Right ventricle myocardium superior (tissue), 1 donor: ENCODE measurements at places on chromosomes 6 and 20. TPM values are rescaled to one million over a fixed set of nuclear protein-coding genes. Genes with fewer than 3 reads are reported as not detected.

Gene PTCHD4
- 0.81 TPM for total RNA-seq

Gene MUC21
- not detected for total RNA-seq

Gene GTSF1L
- total RNA-seq: not detected

Gene L3MBTL3
- total RNA-seq: 4.3 TPM

Gene TPMT
- total RNA-seq: 12.2 TPM

Gene LYRM2
- 33.0 TPM for total RNA-seq

Gene MLIP
- 403 TPM for total RNA-seq

Gene SEMG1
- not detected for total RNA-seq

Gene ADGB
- not detected for total RNA-seq

Gene ARMC2
- 9.5 TPM for total RNA-seq

Gene EYA2
- total RNA-seq: 0.65 TPM

Gene SALL4
- 0.03 TPM for total RNA-seq

Gene CDSN
- total RNA-seq: not detected

Gene DNMT3B
- 0.22 TPM for total RNA-seq

Gene CEP85L
- 17.6 TPM for total RNA-seq

Gene NNAT
- total RNA-seq: not detected

Gene RAB23
- 10.8 TPM for total RNA-seq

Gene TBXT
- not detected for total RNA-seq

Gene DLK2
- total RNA-seq: 1.0 TPM

Gene DDX39B
- total RNA-seq: 145 TPM

Gene IBTK
- total RNA-seq: 25.6 TPM

Gene OPRL1
- total RNA-seq: 0.75 TPM

Gene NR2E1
- total RNA-seq: not detected

Gene EYS
- not detected for total RNA-seq

Gene MACROD2
- total RNA-seq: 4.2 TPM

Gene CST2
- not detected for total RNA-seq

Gene ZNF334
- 0.40 TPM for total RNA-seq

Gene TRAM2
- total RNA-seq: 11.0 TPM

Gene TRIM15
- total RNA-seq: not detected

Gene RCAN2
- 258 TPM for total RNA-seq

Gene ULBP3
- 0.83 TPM for total RNA-seq

Gene RSPO4
- total RNA-seq: not detected

Gene DEF6
- total RNA-seq: 0.97 TPM

Gene SLC13A3
- 0.30 TPM for total RNA-seq

Gene TOX2
- total RNA-seq: 0.46 TPM
